CD4-positive, alpha-beta T cell treated with Interleukin-15 for 4 hours (primary cell): ENCODE measurements at places on chromosomes 4 and X.

DNA sequence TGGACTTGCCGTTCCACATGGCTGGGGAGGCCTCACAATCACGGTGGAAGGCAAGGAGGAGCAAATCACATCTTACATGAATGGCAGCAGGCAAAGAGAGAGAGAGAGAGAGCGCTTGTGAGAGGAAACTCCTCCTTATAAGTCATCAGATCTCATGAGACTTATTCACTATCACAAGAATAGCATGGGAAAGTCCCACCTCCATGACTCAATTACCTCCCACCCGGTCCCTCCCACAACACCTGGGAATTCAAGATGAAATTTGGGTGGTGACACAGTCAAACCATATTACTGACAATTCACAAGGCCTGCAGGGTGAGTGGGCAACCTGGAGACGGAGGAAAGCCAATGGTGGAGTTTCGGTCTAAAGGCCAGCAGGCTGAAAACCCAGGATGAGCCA, 394.3 kb upstream of the TRAM1L1 start:
- no peak for DNase-seq

DNA sequence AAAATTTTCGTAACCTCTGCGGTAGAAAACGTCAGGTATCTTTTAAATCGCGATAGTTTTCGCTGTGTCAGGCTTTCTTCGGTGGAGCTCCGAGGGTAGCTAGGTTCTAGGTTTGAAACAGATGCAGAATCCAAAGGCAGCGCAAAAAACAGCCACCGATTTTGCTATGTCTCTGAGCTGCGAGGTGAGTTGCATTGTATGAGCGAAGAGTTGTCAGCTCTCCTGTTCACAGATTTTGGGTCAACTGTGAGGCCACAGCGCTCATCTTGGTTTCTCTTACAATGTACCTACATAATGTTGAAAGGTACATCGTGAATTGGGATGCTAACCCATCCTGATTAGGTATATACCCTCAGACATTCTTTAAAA, 486 bp downstream of the CLCN3 start:
- DNase-seq: peak; percentile 9

GRCh38 chr4:110898290-110898689, 275.4 kb upstream of the PITX2 start:
- DNase-seq: no peak

DNA sequence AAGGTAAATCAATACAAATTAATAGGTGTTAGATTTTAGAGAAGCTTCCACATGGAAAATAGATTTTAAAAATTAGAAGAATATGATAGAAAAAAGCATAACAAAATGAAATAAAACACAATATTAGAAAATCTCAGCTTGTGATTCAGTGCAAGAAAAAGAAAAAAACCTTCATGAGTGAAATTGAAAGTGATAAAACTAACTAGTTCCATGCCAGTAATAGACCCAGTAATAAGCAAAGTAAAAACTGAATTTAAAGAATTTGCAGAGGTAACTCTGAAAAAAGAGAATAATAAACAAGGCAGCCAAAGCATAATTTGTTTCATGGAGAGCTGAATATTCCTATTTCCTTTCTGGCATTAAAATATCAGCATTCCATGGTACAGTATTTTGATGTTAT, 174.3 kb upstream of the TENM3 start:
- no peak for DNase-seq

DNA sequence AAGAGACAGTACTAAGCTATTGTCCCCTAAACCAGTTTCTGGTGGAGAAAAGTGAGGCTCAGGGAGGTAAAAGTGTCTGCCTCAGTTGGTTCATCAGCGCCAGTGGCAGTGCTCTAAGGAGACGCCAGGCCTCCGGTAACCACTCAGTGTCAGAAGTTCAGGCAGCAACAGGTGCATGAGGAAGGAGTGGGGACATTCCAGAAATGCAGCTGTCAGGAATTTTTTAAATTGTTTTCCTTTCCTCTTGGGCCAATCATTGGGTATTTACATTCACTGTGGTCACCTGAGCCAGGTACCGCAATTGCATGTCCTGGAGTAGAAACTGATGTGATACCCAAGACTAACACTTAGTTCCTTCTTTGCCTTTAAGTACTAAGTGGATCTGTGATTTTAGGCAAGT, 40.2 kb upstream of the HS3ST1 start:
- DNase-seq: no peak

DNA sequence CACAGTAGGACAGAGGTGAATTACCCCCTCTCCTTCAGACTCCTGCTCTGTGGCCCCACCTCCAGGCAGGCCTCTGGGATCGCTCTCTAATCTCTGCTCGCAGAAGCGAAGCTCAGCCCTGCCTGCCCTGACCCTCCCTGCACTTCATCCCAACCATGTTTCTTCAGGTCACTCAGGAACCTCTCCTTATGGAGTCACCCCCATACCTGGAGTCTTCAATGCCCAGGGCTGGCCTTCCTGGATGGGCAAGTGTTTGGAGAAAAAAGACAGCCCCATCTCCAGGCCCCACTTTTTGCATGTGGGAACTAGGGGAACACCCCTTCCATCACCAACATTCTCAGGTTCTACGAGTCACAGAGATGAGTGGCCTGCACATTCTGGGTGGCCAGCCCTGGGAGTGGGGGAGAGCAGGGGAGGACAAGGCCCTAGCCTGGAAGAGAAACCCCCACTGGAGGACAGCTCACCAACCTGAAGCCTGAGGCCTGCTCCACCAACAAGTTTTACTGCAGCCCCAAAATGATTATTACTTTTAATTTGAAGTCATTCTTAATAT, 90.8 kb downstream of the PPP2R2C start:
- DNase-seq: no peak

DNA sequence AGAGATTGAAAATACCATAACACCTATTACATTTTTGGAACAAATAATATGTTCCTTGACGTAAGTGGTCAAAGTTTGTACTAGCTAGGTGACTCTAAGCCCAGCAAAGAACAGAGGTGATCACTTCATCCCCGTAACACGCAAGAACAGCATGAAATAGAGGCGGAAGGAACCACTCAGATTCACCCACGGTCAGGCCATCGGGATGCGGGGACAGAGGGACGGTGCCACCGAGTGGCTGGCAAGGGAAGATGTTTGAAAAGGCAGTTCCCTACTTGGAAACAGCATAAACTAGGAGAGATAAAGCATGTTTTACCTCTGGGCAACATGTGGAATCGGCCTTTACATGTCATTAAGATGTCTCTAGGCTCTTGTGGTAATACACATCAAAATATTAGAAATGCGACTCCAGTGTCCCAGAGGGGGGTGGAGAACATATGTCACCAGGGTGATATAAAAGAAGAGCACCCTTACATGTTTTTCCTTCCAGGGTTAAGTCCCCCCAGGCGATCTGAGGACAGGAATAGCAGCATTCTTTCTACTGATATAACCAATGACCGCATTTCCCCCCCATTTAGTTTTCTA, 84.0 kb downstream of the PHKA2 start:
- DNase-seq: no peak

DNA sequence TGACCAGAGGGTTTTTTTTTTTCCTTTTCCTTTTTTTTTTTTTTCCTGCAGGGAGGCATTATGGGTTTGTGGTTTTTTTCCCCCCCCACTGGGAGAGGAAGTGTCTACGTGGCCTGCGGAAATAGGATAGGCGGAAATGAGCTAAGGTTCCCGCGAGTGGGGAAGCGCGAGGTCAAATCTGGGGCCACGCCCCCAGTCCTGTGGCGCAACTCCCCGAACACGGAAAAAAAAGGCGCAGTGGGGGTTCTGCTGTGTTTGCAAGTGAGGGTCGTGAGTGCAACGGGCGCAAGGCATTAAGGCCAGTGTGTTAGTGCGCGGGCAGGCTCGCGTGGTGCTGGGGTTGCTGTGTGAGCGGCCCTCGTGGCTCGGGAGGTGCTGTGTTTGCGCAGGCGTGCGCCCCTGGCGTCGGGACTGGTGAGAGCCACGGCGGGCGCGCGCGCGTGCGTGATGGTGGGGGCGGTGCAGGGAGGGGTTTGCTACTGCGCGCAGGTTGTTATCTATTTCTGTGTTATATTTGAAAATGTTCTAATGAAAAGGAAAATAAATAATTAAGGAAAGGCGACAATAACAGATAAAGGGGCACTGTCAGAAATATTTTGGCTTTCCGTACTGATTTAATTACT, 685 bp upstream of the MORF4L2 start:
- DNase-seq: peak; percentile 86

- no peak for DNase-seq
Observed at GRCh38 chrX:155857561-155857960, 23.6 kb upstream of the VAMP7 start.

- DNase-seq: no peak
Observed at GRCh38 chrX:3295731-3296130, 50.7 kb downstream of the MXRA5 start.

GRCh38 chr4:107392951-107393350, 327.1 kb downstream of the PAPSS1 start:
- DNase-seq: no peak

GRCh38 chr4:183522821-183523220, 18.0 kb downstream of the ING2 start:
- no peak for DNase-seq

- no peak for DNase-seq
Observed at GRCh38 chr4:181330654-181331201, 912.5 kb upstream of the TENM3 start.

GRCh38 chr4:88043586-88044340, 36.3 kb downstream of the PKD2 start:
- no peak for DNase-seq

GRCh38 chr4:87045659-87046058, 110.8 kb downstream of the AFF1 start:
- no peak for DNase-seq
